ENCODE measurements at places on chromosomes 3 and 15.

DNA sequence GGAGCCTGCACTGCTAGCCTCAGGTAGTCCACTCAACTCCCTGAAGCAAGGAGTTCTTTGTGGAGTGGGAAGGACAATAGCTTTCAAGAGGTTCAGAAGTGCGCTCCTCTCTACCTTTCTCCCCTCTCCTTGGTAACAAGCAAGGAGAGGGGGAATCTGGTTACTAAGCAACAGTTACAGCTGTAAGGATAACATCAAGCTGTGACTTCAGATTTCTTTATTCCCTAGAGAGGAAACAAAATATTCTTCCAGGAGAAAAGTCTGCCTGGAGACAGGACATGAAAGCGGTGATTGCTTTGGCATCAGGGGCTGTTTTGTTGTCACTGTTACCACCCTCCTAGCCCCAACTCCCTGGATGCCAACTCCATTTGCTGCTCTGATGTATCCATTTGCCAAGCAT lies 70.4 kb downstream of the TRANK1 start:
- no peak for DNase-seq

DNA sequence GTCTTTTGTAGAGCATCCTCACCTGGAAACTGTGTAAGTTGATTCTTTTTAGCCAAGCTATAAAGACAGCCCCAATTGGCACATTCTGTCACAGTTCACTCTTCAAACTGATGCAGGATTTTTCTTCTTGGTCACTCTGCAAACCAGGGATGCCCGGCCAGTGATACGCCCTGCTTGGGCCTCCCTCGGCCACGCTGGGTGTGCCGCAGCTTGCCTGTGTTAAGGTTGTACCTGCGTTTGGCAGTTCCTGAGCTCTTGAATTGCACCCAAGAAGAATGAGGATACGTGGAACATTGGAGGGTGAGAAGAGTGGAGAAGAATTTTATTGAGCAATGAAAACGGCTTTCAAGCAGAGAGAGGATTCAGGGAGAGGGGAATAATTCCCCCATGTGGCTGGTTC lies 49.9 kb downstream of the PSMD6 start:
- no peak for DNase-seq

- no peak for DNase-seq
These were observed 729.9 kb downstream of the MECOM start for GRCh38 chr3:168933614-168934013.

DNA sequence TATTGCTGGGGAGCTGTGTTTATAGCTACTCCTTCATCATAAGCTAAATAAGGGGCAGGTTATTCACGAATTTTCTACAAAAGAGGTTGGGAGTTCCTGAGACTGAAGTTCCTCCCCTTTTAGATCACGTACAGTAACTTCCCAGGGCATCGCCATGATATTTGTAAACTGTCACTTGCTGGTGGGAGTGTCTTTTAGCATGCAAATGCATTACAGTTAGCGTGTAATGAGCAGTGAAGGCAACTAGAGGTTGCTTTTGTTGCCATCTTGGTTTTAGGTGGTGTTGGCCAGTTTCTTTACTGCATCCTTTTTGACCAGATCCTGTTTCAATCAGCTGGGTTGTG lies 64.4 kb downstream of the IL12A start:
- no peak for DNase-seq

GRCh38 chr3:61839256-61839655 lies 277.9 kb downstream of the PTPRG start:
- DNase-seq, result no peak

DNA sequence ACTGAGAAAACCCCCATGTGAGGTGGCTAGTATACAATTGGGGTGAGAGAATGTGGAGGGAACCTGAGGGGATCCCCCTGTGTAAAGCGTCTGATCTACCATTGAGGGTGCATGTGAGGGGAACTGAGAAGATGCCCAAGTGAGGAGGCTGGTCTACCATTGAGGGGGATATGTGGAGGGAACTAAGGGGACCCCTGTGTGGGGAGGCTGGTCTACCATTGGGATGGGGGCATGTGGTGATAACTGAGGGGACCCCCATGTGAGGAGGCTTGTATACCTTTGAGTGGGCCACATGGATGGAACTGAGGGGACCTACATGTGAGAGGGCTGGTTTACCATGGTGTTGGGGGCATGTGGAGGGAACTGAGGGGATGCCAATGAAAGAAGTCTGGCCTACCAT lies 160.8 kb downstream of the FBLN2 start:
- DNase-seq, result no peak

DNA sequence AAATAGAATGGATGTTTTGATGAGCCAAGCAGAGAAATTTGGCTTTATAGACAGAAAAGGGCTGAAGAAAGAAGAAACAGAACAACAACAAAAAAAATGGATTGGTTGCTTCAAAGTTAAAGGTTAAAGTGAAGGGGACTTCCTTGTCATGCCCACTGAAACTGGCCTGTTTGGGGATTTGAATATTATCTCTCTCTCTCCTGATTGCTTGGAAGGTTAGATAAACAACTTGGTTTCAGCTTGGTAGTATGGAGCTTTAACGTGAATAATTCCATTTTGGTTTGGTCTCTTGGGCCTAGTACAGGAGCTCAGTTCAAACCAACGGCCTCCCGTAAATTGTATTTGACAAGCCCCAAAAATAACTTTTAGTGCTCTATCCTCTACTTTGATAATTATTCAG lies 70.8 kb upstream of the MBNL1 start:
- no peak for DNase-seq

DNA sequence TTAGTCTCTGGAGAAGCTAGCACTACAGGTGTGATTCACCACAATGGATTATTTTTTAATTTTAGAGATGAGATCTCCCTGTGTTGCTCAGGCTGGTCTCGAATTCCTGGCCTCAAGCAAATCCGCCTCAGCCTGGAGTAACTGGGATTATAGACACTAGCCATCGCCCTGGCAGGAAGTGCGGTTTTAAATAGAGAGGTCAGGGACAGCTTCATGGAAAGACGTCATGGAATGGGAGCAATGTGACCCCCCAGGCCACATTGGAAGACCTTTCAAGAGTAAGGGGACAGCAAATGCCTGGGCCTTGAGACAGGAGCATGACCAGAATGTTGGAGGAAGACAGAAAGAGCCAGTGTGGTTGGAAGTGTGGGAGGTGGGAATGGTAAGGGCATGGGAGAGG lies 2.2 kb upstream of the ISG20 start:
- DNase-seq, result no peak

DNA sequence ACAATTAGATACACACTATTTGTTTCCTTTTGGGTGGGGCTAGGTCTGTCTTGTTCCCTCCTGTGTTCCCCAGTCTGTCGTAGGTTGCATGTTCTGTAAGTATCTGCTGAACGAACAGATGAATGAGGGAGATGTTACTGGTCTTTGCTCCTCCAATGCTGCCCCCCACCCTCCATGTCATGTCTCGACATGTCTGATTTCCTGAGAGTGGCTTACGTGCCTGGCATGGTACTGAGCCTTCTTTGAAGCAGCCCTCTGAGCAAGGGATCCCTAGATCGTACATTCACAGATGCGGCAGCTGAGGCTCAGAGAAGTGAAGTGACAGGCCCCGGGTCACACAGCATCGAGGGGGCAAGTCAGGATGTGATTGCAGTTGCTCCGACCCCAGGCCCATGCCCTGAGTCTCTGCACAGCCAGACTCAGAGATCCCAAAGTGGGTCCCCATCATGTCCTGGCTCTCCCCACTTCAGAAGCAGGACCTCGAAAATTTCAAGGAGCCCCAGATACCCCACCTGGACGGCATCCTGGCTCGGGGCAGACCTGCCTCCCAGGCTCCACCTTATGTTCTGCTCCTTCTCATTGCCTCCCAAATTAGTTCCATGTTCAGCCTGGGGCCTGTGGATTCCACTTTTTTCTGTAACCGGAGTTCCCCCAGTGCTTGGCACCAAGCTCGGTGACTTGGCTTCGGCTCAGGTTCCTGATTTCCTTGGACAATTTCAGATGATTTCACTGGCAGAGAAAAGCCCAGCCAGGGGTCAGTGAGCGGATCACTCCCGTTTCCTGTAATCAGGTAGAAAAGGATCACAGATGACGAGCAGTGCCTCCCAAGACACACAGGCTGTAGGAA lies 24.7 kb downstream of the GOLGA6L2 start:
- DNase-seq, result no peak

GRCh38 chr3:61300006-61300380 lies 48.7 kb upstream of the FHIT start:
- DNase-seq, result no peak

Data from T-helper 2 cell treated with Interferon-gamma antibody and Interleukin-4, amounts not matched to agents 5 μg/mL and 100 μg/mL, for 36 hours (primary cell).